ENCODE measurements at places on chromosomes 12 and 14.

- DNase-seq = no peak
Measured at GRCh38 chr12:71157601-71158233, at the start of gene TSPAN8. TSPAN8 (minus strand) TSS chr12:71157999; CDS start chr12:71157678, 321 bp downstream.

DNA sequence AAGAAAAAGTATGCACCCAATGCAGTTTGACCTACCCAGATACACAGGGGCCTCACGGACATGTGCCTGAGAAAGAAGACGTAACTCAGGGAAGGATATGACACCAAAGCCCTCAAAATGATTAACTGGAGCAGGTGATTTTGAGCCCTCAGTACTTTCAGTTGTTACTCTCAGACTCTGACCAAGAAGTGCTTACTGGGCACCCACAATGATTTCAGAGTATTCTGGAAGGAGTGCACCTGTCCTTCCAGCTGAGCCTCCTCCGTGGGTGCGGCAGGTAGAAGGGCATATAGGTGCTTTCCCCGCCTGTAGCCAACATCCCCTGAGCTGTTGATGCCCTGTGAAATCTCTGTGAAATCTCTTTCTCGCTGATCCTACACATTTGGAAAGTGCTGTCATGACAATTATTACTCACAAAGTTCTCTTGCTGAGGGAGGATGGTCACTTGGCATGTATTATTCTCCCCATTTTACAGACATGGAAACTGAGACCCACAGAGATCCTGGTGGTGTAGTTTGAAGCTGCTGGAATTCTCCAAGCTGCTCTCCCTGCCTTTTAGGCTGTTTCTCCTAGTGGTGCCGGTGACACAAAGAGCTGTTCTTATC is 154.3 kb upstream of the CCND2 start:
- no peak for DNase-seq

DNA sequence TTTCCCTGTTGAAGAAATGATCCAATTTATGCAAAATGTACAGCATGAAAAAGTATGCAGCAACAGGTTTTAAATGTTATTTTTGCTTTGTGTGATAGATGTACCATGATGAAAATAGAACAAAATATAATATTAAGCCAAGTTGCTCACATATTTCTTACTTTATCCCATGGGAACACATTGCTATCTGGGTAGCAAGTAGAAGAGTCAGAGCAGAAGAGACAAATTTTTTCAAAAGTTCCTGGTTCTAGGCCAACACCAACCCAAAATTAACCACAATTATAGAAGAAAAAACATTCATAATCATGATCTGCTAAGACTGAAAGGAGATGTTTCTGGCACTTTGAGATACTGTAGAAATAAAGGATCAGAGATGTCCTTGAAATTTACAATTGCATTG is 79.9 kb upstream of the SYT10 start:
- no peak for DNase-seq

DNA sequence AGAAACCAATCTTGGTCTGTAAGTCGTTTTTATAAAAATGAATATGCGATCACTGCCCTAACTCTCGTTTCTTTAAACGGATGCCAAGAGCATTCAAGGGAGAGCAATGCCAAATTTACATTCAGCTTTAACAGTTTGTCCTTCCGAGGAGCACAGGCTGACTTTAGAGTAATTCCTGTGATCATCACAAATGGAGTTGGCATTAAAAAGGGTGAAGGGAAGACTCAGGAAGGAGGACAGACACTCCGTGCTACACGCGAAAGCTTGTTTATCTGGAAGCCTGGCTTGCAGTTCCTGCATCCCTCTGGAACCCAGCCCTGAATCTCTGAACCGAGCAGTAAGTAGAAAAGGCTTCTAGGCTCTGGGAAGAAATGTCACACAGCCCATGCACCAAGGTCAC is 78.4 kb downstream of the PAPOLA start:
- DNase-seq = no peak

GRCh38 chr12:7439579-7440505 is 4.1 kb downstream of the CD163L1 start:
- DNase-seq = peak; percentile 20

- DNase-seq = no peak
Measured at GRCh38 chr12:20400003-20400402, 31.7 kb downstream of the PDE3A start.

- DNase-seq = no peak
Measured at GRCh38 chr14:90677484-90678050, 138.7 kb downstream of the TTC7B start.

DNA sequence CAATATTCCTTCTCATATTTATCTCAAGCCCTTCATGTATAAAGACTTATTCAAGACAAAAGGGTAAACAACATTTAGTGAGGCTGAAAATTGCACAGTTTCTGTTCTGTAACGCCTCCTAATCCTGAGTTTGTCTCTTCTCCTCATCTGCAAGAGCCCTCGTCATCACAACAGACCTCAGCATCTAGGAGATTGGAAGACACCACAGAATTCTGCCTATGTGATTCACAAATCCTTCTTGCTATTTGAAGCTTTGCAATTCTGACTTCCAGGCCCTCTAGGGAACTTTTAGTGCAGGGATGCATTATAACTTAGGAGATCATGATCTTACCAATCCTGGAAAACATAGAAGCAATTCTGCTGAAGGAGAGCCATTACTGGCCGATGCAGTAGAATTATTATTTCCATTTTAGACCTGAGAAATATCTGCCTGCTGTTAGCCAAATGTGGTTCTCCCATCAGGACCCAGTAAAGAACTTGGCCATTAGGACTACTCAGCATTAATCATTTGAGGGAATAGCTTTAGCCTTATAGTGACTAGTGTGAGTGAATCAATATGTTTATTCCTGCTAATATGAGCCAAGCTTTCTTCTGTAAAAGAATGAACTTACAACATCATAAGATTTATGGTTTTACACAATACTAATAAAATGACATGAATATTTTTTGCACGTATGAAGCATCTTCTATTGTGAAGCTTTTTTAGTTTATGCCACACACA is 119.5 kb downstream of the ANO4 start:
- DNase-seq = no peak

GRCh38 chr12:96948782-96949181 is 41.7 kb downstream of the NEDD1 start:
- no peak for DNase-seq

DNA sequence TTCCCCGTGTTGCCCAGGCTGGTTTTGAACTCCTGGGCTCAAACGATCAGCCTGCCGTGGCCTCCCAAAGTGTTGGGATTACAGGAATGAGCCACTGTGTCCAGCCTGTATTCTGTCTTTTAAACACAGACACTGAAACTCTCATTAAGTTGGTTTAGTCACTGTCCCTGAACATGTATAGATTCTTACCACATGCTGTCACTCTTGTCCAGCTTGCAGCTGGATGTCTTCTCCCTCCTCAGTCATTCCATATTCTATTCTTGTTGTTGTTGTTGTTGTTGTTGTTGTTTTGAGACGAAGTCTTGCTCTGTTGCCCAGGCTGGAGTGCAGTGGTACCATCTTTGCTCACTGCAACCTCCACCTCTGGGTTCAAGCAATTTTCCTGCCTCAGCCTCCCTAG is 12.3 kb upstream of the ATP5MC2 start:
- no peak for DNase-seq

DNA sequence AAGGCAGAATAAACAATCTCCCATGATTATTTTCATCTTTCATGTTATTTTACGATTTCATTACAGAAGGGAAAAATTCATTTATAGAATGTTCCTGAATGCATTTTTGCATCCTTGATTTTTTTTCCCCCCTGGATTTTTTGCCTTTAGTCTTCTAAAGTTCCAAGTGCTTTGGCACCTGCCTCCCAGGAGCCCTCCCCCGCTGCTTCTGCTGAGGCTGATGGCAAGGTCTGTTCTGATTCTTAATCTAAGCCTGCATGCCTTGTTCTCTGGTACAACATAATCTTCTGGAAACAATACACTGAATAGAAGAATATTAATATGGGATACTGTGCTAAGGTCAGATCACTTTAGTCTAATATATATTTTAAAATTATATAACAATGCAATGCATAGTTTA is 18.0 kb downstream of the YARS2 start:
- DNase-seq = no peak

GRCh38 chr12:90102957-90103652 is 394.5 kb upstream of the ATP2B1 start:
- DNase-seq = no peak

DNA sequence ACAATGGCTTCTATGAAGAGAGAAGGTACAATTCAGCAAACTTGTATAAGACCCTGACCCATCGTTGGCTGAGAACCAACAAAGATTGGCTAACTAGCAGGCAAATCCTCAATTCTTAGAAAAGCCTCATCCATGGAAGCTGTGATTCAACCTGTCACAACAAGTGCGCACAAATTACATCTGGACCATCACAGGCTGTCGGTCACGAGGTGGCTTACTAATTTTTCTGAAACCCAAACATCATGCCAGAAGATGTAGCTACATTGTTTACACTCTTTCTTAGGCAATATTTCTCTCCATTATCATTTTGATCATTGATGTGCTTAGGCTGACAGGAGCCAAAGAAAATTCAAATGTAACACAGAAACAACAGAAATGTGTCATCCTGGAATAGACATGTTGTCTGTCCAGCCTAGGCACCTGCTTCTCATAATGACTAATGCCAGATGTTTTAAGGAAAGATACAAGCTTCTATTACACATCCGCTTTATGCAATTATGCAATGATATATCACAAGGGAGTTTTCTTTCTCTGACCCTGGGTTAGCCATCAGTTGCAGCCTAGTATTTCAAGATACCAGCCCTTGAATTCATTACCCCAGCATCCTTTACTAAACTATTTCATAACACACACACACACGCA is 92.9 kb upstream of the DIO2 start:
- DNase-seq = no peak

- no peak for DNase-seq
Measured at GRCh38 chr12:2335916-2336315, 283.1 kb downstream of the CACNA1C start.

DNA sequence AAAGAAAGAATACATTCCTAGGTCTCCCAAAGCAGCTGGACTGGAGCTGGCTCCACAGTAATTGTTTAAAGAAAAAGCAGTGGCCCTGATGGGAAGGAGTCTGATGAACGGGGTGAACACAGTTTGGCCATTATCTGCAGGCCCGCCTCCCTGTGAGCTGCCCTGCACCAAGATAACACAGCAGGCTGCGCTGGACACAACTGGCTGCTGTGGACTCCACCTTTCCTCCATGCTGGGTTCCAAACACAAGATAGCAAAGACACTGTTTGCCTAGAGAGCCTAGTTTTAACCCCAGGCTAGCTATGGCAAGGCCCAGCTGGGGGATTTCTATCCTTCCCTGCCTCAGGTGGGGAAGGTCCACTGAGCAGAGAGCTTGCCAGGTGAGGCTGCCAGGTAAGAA is 34.6 kb downstream of the ZFP36L1 start:
- DNase-seq = no peak

DNA sequence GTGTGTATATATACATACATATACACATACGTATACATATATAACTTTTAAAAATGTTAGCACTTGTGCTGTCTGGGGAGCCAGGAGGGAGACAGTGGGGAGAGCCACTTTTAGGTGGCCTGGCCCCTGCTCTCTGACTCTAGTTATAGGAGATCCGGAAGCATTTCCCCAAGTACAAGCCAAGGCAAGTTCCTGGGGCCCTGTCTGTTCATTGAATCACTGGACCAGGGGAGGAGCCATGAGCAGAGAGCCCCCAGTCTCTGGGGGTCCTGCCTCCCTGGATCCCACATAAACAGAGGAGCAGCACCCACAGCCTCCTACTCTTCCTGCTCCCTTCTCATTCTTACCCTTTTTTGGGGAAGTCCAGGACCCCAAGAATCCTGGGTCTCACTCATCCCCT is 45.4 kb upstream of the TMED10 start:
- DNase-seq = no peak

- no peak for DNase-seq
Measured at GRCh38 chr12:59828521-59828920, 232.7 kb downstream of the SLC16A7 start.

DNA sequence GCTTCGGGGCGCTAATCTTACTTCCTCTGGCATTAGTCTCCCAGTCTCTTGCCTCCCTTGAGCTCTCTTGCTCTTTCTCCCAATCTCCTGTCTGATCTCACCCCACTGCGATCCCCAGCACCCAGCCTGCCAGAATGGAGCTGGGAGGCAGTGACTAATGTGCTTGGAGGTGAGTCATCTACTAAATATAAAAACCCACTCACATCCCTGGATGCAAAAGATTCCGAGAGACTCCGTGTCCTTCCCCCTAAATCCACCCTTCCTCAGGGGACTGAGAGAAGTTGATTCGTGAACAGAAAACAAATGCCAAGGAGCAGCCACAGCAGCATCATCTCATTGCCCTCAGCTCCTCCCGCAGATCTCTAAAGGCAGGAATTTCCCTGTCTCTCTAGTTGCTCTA is 45.7 kb upstream of the KCNA5 start:
- no peak for DNase-seq

DNA sequence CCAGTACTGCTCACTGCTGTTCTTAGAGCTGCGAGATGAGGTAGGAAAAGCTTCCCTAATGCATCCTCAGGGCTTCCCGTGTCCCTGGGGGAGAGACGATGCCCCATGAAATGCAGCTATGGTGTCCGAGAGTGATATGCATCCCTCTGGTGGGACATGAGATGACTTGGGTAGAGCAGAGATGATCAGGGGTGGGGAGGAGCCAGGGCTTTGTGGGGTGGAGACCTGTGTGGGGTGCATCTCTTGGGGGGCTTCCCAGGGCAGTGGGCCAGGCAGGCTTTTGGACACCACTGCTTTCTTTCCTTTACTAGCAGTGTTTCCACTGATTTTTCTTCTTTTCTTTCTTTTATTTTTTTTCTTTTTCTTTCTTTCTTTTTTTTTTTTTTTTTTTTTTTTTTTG is 147.3 kb downstream of the ADGRD1 start:
- DNase-seq = no peak

GRCh38 chr12:109752117-109753053 is 38.8 kb downstream of the FAM222A start:
- no peak for DNase-seq
